Testis (tissue), 5 donors: ENCODE measurements at places on chromosomes 16 and 17.

GRCh38 chr17:36602924-36603384 is 1.6 kb downstream of the MRM1 start:
- DNase-seq, result peak; percentile 72

- no peak for DNase-seq
These were observed 1.8 kb downstream of the RABEP2 start for GRCh38 chr16:28923231-28923587.

GRCh38 chr16:51149251-51149661 is 1.8 kb downstream of the SALL1 start:
- no peak for DNase-seq

DNA sequence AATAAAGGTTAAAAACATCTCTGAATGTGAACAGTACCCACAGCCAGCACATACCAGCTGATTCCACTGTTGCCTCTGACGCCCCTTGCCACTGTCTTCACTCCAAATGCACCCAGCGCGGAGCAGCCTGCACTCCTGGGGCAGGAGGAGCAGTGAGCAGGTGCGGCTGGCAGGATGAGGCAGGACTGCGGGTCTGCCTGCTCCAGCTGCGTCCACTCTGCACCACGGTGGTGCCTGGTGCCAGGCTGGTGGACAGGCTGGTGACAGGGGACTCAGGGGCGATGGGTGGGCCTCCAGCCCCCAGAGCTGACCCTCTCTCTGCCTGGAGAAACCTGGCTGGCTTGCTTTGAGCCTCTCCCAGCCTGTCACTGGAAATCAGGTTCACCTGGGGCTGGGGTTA is 9.4 kb downstream of the RAB40B start:
- DNase-seq, result no peak

DNA sequence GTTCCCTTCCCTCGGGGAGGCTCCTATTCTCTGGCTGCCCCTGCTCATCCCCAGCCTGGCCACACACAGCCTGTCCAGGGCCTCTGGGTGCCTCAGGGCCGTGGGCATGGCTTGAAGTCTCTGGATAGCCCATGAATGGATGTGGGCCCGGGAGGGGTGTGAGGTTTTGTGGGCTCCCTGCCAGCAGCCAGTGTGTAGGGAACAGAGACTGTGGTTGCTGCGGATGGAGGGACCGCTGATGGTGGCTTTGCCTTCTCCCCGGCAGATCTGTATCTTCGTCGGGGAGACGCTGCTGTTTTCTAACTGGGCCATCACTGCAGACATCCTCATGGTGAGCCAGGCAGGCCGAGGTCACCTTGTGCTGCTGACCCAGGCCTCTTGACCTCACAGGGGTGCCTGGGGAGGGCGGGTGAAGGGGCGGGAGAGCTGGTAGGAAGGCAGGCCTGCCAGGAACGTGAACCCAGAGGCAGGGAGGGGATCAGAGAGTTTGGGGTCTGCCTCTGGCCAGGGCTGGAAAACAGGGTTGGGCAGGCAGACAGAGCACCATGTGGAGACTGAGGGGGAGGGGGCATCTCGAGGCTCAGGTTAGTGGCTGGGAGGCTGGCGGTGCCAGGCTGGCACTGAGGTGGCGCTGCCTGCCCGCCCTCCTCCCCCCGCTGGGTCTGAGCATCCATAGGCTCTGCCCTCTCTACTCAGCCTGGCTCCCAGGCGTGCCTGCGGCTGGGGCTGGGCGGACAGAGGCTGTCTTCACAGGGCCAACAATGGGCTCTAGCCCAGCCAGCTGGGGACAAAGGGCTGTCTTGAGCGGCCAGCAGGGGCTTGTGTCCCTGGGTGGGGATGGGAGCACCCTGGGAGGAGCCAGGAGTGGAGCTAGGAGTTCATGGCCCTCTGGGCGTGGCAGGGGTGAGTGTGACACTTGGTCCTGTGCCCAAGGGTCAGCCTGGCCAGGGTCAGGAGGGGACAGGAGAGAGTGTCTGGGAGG is 21.4 kb downstream of the MYBBP1A start:
- no peak for DNase-seq

- no peak for DNase-seq
These were observed 36.2 kb upstream of the MAP3K14 start for GRCh38 chr17:45353043-45353442.

- DNase-seq, result no peak
These were observed 27.8 kb downstream of the PIPOX start for GRCh38 chr17:29070781-29071180.

- no peak for DNase-seq
These were observed 4.7 kb downstream of the IGSF6 start for GRCh38 chr16:21647562-21648164.

DNA sequence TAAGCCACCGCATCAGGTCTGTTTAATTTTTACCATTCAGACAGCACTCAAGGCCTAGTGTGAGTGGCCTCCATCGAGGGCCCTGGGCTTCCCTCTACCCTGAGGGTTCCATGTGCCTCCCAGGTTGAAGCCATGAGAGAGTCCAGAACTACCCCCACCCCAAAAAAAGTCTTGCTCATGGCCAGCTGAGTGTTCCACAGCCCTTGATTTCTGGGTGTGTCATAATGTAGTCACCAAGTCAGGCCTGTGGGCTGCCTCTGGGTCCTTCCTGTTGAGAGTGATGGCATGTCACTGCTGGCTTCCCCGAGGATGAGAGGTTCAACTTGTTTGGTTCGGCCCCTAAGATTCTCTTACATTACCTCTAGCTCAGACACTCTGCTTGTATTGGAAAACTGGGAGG is 100.6 kb downstream of the PITPNC1 start:
- no peak for DNase-seq

- no peak for DNase-seq
These were observed 15.9 kb upstream of the ICAM2 start for GRCh38 chr17:64036198-64036922.

GRCh38 chr16:23987443-23987842 is 151.7 kb downstream of the PRKCB start:
- DNase-seq, result no peak

- no peak for DNase-seq
These were observed 329 bp downstream of the SMARCD2 start for GRCh38 chr17:63842173-63842539.

- DNase-seq, result no peak
These were observed 31.2 kb upstream of the HAPSTR1 start for GRCh38 chr16:9060225-9060624.

DNA sequence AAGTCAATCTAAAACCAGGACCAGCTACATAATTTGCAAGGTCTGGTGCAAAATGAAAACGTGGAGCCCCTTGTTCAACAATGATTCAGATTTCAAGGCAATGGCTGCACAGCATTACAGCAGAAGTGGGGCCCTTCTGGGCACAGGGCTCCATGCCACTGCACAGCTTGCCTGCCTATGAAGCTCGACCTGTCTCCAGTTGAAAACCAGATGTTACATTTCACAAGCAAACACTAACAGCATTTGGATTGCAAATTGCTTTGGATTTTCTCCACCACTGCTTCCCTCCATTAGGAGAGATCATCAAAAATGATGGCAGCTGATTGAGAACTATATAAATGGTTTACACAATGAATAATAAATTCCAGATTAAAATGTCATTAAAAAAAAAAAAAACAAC is 551.4 kb upstream of the ZFHX3 start:
- no peak for DNase-seq

GRCh38 chr16:2386990-2387389 is 42.3 kb upstream of the CCNF start:
- DNase-seq, result no peak

DNA sequence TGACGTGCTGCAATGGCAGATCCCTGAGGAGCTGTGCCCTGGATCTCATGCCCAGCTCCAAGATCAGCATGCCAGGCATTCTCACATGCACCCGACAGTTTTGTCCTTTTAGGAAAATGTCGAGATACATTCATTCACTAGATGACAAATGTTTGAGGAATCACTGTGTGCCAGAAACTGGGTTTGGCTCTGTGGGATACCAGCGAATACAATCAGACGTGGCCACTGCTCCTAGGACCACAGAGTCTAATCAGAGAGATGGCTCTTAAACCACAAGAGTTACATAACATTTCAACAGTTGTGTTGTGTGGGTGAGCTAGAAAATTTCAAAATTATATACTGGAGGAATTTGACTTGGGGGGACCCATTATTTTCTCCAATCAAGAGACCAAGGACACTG is 579.7 kb downstream of the CDH13 start:
- DNase-seq, result no peak

DNA sequence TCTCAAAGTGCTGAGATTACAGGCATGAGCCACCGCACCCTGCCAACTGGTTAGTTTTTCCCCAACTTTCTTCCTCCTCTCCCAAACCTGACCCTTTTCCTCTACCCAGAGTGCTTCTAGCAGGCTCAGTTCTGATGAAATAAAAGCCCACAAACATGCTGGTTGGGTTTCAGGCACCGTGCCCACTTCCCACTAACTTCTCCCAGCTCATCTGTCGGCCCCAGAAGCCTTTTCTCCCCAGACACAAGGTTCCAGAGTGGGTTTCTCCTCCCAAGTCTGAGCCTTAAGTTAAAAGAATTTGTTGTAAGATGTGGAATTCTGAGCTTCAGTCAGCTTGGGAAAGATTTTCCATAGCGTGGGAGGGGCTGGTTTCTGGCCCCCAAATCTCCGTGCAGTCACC is 11.5 kb upstream of the SCN4A start:
- no peak for DNase-seq

- DNase-seq, result peak; percentile 88
These were observed 19.1 kb downstream of the COQ7 start for GRCh38 chr16:19086322-19087199.

DNA sequence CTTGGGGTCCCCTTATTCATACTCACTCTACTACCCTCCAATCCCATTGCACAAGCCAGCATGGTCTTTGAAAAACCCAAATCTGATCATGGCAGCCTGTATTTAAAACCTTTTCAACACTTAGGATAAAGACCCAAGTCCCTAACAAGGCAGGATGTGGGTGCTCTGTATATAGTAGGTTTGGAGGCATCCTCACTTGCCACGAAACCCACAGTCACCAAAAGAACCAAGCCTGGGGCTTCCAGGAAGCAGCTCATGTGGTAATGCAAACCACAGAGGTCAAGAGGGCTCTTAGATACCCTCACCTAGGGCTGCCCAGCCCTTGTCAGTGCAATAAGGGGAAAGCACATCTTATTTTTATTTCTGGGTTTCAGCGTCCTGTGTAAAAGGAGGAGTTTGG is 218.6 kb upstream of the ASIC2 start:
- DNase-seq, result no peak

GRCh38 chr17:28960256-28961061 is 9.1 kb upstream of the PHF12 start:
- no peak for DNase-seq

- no peak for DNase-seq
These were observed 34.8 kb downstream of the IRX5 start for GRCh38 chr16:54965464-54965863.

DNA sequence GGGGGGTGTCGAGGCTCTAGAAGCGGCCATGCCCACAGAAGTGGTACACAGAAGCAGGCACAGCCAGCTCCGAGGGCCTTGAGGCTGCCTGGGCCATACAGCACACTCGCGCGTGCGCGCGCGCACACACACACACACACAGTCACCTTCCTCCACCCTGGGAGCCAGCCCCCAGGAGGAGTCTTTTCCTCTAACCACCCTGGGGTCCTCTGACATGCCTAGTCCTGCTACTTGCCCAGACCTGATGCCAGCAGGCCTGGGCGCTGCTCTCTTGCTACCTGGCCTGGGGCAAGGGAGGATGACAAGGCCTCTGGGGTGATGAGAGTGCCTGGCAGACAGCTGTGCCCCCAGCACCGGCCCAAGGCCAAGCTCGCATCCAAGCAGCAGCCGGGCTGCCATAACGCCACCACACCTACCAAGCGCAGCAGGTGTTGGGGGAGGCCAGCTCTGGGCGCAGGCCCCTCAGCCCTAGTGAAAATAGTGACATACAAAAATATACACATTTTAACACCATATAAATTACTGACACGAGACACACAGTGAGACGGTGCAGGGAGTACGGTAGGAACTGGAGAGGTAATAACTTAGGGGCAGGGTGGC is 41.1 kb downstream of the TSC2 start:
- DNase-seq, result no peak

- peak; percentile 57 for DNase-seq
These were observed 428 bp upstream of the ANTKMT start for GRCh38 chr16:720447-720989.

- no peak for DNase-seq
These were observed 132.8 kb downstream of the RBFOX3 start for GRCh38 chr17:79478051-79478461.

DNA sequence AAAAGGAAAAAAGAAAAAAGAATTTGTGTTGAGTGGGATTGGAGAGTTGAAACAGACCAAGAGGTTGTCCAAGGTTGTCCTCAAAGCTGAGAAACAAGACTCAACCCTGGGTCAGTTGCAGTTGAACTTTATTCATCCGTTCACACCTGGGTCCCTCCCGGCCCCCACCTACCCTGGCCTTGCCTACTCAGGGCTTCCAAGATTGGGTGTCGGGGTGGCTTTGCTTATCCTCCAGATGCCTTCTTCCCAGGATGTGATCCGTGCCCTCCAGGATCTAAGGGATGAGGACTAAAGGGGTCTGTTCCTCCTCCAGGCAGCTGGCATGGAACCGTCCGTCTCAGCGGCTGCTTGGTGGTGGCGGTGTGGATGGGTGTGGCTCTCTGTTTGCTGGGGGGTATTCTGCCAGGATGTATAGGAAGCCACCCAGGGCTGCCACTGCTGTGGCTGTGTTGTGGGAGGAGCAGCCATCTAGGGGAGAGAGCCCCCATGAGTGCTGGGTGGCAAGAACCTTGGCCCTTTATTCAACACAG is 10.3 kb upstream of the NAGPA start:
- DNase-seq, result no peak

GRCh38 chr17:46736100-46736499 is 82.4 kb downstream of the WNT3 start:
- no peak for DNase-seq

GRCh38 chr17:11628831-11629230 is 30.6 kb downstream of the DNAH9 start:
- DNase-seq, result no peak

DNA sequence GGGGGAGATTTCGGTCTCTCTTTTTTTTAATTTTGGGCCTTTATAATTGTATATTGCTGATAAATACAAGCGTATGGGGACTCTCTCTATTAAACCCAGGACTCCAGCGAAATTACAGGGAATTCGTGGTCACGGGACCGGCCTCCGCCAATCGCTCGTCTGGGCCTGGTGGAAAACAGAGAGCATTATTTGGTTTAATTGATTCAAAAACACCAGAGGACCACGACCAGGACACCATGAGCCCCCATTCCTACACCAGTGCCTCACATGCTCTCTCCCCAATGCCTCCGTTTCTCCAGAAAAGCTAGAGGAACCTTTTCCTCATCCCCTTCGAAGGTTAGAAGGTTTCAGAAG is at the start of gene HOXB2:
TSS of gene HOXB2 (minus strand) at position 88 of the 354 bp plus-strand sequence. CDS start 198 bp downstream, outside the sequence.
- no peak for DNase-seq

DNA sequence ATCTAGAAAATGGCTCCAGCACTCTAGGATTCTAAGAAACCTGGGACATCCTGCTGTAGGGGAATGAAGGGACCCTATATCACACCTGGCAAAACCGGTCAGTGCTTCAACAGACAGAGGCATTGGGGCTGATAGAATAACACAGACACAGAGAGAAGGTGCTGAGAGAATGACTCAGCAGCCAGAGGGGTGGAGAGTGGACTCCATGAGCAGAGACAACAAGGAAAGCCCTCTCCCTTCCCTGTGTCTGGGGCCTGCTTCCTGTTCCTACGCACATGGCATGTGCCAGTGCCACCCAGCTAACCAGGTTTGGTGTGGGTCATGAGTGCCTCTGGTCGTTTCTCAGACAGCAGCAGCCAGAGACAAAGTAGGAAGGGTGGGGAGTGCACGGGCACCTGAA is 140.3 kb downstream of the CCT6B start:
- DNase-seq, result no peak
